ENCODE measurements at places on chromosomes 3 and 15.

- no peak for DNase-seq
Measured at GRCh38 chr3:159664006-159664405, 324.6 kb upstream of the IL12A start.

GRCh38 chr3:109943181-109943580 lies 605.8 kb upstream of the DPPA4 start:
- no peak for DNase-seq

DNA sequence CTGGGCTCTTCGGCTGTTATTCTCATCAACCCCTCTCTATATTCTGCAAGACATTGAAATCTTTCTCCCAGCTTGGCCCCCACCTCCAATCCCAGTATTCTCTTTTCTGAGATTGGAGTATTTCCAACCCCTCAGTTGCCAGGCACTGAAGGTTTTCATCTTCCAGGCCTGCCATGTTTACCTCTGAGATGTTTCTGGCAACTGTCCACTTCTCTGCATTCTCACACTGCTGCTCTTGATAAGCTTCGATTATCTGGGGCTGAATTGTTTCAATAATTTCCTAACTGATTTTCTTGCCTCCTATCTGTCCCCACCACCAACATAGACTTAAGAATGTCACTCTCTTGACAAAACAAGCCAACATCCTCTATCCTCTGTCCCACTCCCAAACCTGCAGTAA lies 1.4 kb upstream of the GPR156 start:
- DNase-seq = no peak

GRCh38 chr3:81003008-81003645 lies 758.3 kb downstream of the GBE1 start:
- DNase-seq = no peak

DNA sequence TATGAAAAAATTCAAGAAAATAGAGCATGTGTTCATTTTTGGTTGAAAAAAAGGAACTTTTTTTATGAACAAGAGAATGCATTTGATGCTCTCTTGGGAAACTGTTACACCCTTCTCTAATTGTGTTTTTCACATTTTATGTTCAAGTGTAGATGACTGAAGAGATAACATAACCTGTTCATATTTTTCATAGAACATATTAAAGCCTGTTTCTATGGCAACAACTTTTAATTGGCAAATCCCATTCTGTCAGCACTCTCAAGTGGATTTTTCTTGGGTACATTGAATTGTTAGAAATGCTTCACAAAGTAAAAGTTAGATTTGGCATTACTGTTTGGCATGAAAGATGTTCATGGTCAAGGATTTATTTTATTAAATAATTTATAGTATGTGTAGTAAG lies 117.5 kb downstream of the MBNL1 start:
- DNase-seq = no peak

DNA sequence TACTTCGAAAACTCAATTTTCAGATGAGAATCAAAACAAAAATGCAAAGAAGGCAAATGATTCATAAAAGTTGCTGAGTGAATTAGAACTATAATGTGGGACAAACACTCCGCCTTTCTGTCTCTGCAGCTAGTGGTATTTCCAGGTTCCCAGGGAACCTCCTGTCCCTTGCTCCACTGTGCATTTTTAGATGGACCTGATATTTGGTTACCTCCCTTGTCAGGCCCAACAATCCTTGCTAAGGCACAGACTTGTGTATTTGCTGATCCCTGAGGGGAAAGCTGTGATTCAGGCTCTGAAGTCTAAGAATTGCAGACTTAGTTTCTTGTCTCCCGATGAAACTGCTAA lies 162.7 kb downstream of the LPP start:
- no peak for DNase-seq

DNA sequence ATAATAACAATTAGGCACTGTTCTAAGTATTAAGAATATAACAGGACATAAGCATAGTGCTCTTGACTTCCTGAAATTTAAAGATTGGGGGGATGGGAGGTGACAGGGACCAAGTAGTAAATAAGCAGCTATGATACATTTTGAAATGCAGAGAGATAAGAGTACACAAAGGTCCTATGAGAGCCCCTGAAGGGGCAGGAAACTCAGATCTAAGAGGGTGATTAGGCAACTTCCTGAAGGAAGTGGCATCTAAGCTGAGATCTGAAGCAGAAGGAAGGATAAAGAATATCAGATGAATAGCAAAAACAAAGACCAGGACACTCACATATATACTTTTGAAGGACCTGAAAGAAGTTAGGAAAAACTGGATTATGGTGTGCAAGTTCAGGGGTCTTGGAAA lies 415.2 kb upstream of the FRG2C start:
- no peak for DNase-seq

- no peak for DNase-seq
Measured at GRCh38 chr15:67869701-67870100, 29.9 kb upstream of the RNU6-1 start.

DNA sequence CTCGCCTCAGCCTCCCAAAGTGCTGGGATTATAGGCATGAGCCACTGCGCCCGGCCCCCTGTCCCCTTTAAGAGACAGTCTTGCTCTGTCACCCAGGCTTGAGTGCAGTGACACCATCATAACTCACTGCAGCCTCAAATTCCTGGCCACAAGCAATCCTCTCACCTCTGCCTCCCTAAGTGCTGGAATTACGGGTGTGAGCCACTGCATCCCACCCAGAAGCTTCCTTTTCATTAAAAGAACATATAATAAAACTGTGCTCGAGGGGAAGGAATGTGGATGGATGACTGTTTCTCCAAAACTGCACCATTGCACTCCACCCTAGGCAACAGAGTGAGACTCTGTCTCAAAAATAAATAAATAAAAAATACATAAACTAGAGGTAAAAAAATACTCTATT lies 70.1 kb downstream of the NCEH1 start:
- DNase-seq = no peak

- no peak for DNase-seq
Measured at GRCh38 chr3:122353215-122353614, 28.2 kb downstream of the CSTA start.
